ENCODE measurements at places on chromosomes 3 and 15. TPM values are rescaled to one million over a fixed set of nuclear protein-coding genes. Genes with fewer than 3 reads are reported as not detected.

- no peak overlapping the region for H3K4me3 ChIP-seq
- H3K36me3 ChIP-seq, result no peaks in the 10 kb centered on the region
- no peak for DNase-seq
- no peaks in the 10 kb centered on the region for H3K4me1 ChIP-seq
- no peaks in the 10 kb centered on the region for H3K27me3 ChIP-seq
These were observed 34.6 kb upstream of the MUC13 start for GRCh38 chr3:124969190-124969589.

AADACL2 gene
- not detected for total RNA-seq

- no peak overlapping the region for H3K27ac ChIP-seq
- H3K4me3 ChIP-seq, result no peak overlapping the region
- DNase-seq, result no peak
- H3K4me1 ChIP-seq, result no peaks in the 10 kb centered on the region
- no peaks in the 10 kb centered on the region for H3K36me3 ChIP-seq
These were observed 1.2 kb downstream of the CPA3 start for GRCh38 chr3:148866261-148866660.

DNA sequence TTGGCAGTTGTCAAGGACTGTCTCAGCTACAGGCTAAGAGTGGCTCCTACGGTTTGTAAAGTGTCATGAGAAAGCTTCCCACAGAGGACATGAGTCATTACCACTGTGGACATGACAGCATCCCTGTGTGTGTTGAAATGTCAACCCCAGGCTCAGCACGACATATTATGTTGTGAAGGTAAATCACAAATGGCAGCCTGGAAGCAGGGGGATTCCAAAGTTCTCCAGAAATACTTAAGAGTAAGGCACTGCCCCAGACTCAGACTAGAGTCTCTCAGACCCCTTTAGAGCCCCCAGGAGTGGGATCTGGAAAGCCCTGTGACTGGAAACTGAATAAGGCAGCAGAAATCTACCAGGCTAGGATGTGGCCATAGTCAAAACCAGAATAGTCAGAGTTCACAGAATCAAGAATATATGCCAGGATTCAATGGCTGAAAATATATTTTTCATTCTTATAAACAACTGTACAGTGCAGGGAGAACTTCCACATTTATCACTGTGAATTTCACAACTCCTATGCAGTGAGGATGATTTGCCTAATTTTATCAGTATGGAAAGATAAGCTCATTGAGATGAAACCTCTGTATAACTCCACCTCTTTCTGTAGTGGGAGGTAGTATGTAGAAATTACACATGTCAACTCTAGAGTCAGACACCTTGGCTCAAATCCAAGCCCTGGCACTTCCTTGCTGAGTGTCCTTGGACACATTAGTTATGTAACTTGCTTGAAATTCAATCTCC is 237.1 kb upstream of the CFAP20DC start:
- H3K36me3 ChIP-seq, result no peaks in the 10 kb centered on the region
- no peak for DNase-seq
- H3K27me3 ChIP-seq, result no peaks in the 10 kb centered on the region
- H3K27ac ChIP-seq, result no peak overlapping the region
- H3K4me3 ChIP-seq, result no peak overlapping the region
- H3K4me1 ChIP-seq, result no peaks in the 10 kb centered on the region

DNA sequence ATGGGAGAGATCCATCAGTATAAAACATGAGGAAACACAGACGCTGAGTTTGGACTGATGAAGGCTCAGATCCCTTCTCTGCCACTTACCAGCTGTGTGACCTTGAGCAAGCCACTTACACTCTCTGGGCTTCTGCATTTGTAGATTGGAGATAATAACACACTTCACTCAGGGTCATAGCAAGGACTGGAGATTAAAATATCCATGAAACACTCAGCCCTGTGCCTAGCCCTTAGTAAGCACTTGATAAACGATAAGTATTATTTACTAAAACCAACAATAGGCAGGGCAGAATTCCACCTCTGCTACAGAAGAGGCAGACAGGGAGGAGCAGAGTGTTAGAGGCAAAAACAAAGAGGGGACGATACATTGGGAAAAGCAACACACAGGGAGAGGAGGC is 420.5 kb upstream of the WNT5A start:
- no peak for DNase-seq
- no peak overlapping the region for H3K27ac ChIP-seq
- no peak overlapping the region for H3K4me3 ChIP-seq
- H3K27me3 ChIP-seq, result no peaks in the 10 kb centered on the region

GRCh38 chr3:129240436-129240835 is 9.0 kb upstream of the COPG1 start:
- H3K27me3 ChIP-seq, result no peaks in the 10 kb centered on the region
- H3K27ac ChIP-seq, result no peak overlapping the region
- no peaks in the 10 kb centered on the region for H3K4me1 ChIP-seq
- no peak for DNase-seq

ACTC1 gene
- 3.8 TPM for total RNA-seq

- DNase-seq, result no peak
- H3K4me3 ChIP-seq, result no peak overlapping the region
- no peaks in the 10 kb centered on the region for H3K36me3 ChIP-seq
- no peak overlapping the region for H3K27ac ChIP-seq
- no peaks in the 10 kb centered on the region for H3K4me1 ChIP-seq
These were observed 8.1 kb upstream of the SLC9A9 start for GRCh38 chr3:143856252-143856970.

- H3K4me3 ChIP-seq, result no peak overlapping the region
- H3K27ac ChIP-seq, result no peak overlapping the region
- no peaks in the 10 kb centered on the region for H3K4me1 ChIP-seq
- no peaks in the 10 kb centered on the region for H3K36me3 ChIP-seq
These were observed 199.9 kb upstream of the SATB1 start for GRCh38 chr3:18625085-18625484.

DNA sequence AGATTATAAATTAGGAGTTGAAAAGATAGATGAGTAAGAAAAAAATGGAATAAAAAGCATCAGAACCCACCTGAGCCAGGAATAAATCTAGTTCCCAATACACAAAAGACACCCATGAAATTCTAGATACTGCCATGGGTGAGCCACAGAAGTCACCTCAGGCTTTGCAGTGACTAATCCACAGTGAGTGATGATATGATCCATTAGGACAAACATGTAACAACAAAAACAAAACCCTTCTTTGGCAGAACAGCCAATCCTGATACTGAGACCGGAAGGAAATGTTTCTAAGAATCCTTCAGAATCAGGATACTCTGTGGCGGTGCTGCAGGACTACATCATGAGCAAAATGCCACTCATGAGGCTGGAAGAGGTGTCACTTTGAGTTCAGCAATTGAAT is 15.0 kb upstream of the MINDY4B start:
- no peaks in the 10 kb centered on the region for H3K27me3 ChIP-seq
- no peaks in the 10 kb centered on the region for H3K4me1 ChIP-seq
- no peaks in the 10 kb centered on the region for H3K36me3 ChIP-seq

GRCh38 chr15:36498401-36498800 is 81.0 kb upstream of the CDIN1 start:
- no peak overlapping the region for H3K27ac ChIP-seq
- DNase-seq, result no peak
- H3K4me1 ChIP-seq, result no peaks in the 10 kb centered on the region
- H3K36me3 ChIP-seq, result no peaks in the 10 kb centered on the region

DNA sequence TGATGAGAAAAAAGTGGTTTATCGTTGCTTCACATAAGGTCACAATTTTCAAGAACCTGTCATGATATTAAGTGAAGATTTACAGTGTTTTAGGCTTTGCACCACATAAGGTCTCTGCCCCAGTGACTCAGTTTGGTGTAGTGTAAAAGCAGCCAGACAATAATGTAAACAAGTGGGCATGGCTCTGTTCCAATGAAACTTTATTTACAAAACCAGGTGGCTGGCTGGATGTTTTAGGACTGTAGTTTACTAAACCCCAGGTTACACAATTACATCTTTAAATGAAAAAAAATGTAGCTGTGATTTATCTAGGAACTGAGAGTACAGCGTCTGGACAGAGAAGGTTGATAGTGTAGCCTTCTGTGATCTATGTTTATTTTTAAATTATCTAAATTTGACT is 9.7 kb upstream of the FBXL22 start:
- peaks cover 8% of the 10 kb centered on the region for H3K36me3 ChIP-seq
- no peak overlapping the region for H3K27ac ChIP-seq
- no peak for DNase-seq
- H3K4me3 ChIP-seq, result no peak overlapping the region

GRCh38 chr3:148173851-148174250 is 523.9 kb upstream of the AGTR1 start:
- H3K27ac ChIP-seq, result no peak overlapping the region
- no peaks in the 10 kb centered on the region for H3K27me3 ChIP-seq
- no peak for DNase-seq
- H3K4me3 ChIP-seq, result no peak overlapping the region
- no peaks in the 10 kb centered on the region for H3K36me3 ChIP-seq

DNA sequence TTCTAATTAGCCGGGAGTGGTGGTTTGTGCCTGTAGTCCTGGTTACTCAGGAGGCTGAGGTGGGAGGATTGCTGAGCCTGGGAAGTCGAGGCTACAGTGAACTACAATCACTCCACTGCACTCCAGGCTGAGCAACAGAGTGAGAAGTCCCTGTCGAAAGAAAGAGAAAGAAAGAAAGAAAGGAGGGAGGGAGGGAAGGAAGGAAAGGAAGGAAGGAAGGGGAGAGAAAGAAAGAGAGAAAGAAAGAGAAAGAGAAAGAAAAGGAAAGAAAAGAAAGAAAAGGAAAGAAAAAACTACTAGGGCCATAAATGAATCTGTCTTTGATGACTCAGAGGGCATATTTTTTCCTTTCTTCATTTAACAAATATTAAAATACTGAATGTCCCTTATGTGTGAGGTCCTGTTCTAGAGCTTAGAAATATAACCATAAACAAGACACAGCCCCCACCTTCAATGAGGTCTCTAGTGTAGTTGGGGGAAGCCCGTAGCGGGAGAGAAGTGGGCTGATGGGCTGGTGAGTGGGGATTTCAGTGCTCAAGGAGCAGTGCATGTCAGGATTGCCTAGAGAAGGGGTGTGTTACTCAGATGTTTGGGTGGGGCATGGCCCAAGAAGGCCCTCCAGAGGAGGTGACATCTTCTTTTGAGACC is 35.2 kb upstream of the PIAS1 start:
- H3K4me1 ChIP-seq, result no peaks in the 10 kb centered on the region
- H3K4me3 ChIP-seq, result no peak overlapping the region
- H3K27ac ChIP-seq, result no peak overlapping the region
- no peak for DNase-seq
- no peaks in the 10 kb centered on the region for H3K36me3 ChIP-seq

DNA sequence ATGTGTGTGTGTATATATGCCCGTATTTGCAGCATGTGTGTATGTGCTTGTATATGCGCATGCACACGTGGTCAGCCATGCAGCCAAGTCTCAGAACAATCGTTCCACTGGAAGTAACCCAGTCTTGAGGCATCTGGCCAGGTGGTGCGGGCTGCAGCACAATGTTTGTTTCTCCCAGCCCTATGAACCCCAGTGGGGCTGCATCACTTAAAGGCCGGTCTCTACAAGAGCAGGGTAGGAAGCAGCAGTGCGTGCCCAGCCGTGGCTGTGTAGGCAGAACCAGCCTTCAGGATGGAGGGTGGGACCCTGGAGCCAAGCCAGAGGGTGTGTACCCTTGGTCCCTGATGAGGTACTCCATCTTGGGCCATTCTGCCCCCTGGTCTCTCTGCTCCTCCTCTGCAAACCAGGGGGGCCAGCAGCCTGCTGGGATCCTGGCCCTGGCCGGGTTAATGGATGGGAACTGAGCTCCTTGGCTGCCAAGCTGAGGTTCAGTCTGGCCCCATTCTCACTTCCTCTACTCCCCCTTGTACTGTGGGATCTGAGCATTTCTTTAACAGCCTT is 11.8 kb downstream of the KLF13 start:
- no peaks in the 10 kb centered on the region for H3K4me1 ChIP-seq
- H3K27ac ChIP-seq, result no peak overlapping the region
- no peak overlapping the region for H3K4me3 ChIP-seq

MESP2 gene
- total RNA-seq, result not detected

GRCh38 chr3:35666888-35667287 is 27.6 kb downstream of the ARPP21 start:
- no peak overlapping the region for H3K27ac ChIP-seq
- no peak overlapping the region for H3K4me3 ChIP-seq
- H3K27me3 ChIP-seq, result no peaks in the 10 kb centered on the region
- DNase-seq, result no peak

GRCh38 chr3:88057630-88058305 is 1.0 kb downstream of the CGGBP1 start:
- H3K36me3 ChIP-seq, result peaks cover 7% of the 10 kb centered on the region
- H3K27me3 ChIP-seq, result no peaks in the 10 kb centered on the region
- H3K4me1 ChIP-seq, result peaks cover 21% of the 10 kb centered on the region
- peak overlapping the region; percentile 97 for H3K27ac ChIP-seq
- peak overlapping the region; percentile 92 for H3K4me3 ChIP-seq
- peak; percentile 26 for DNase-seq

CADPS gene
- 11.7 TPM for total RNA-seq

SKOR1 gene
- 0.09 TPM for total RNA-seq
